ENCODE measurements at places on chromosomes 6 and 20.

DNA sequence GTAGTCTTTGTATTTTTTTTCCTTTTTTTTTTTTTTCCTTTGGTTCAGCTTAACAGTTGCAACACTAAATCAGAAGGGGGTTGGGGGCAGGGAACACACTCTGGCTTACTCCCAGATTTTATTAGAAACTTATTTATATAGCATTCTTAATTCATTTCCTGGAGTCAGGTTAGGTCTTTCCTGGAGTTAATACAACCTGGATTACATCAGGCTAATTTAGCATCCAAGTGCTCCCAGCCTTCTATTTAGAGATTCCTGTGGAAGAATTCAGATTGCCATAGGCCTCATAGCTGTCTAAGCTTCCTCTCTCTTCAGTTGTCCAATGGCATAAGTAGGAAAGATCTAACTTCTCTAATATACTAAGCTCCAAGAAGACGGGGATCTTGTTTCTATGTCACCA, 35.8 kb upstream of the PKHD1 start:
- no peak for DNase-seq

GRCh38 chr6:144666781-144667180, 381.6 kb downstream of the UTRN start:
- DNase-seq = no peak

- DNase-seq = no peak
Observed at GRCh38 chr6:54971825-54972224, 125.3 kb downstream of the FAM83B start.

- no peak for DNase-seq
Observed at GRCh38 chr6:22368794-22369193, 72.0 kb upstream of the PRL start.

DNA sequence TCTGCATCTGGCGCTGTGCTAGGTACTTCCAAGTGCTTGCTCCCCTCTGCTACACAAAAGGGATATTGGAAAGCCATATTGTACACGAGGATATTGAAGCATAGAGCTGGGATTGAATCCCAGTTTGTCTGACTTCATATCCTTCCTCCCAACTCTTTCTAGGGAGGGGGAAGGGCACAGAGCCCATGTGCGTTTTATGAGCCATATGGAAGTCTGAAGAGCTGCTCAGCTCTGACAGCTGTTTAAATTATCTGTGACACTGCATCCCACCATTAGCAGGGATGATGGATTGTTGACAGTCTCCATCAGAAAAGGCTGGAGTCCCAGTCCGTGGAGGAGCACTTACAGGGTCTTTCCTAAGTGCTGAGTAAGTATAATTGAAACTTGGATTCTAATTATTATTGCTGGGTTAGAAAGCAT, 18.4 kb downstream of the TIAM2 start:
- no peak for DNase-seq

- no peak for DNase-seq
Observed at GRCh38 chr20:7399114-7399513, 541.1 kb downstream of the HAO1 start.

GRCh38 chr6:26020329-26021000, 57.9 kb downstream of the TRIM38 start:
- DNase-seq = peak; percentile 84

- DNase-seq = no peak
Observed at GRCh38 chr20:19317237-19318069, 105.0 kb downstream of the SLC24A3 start.

DNA sequence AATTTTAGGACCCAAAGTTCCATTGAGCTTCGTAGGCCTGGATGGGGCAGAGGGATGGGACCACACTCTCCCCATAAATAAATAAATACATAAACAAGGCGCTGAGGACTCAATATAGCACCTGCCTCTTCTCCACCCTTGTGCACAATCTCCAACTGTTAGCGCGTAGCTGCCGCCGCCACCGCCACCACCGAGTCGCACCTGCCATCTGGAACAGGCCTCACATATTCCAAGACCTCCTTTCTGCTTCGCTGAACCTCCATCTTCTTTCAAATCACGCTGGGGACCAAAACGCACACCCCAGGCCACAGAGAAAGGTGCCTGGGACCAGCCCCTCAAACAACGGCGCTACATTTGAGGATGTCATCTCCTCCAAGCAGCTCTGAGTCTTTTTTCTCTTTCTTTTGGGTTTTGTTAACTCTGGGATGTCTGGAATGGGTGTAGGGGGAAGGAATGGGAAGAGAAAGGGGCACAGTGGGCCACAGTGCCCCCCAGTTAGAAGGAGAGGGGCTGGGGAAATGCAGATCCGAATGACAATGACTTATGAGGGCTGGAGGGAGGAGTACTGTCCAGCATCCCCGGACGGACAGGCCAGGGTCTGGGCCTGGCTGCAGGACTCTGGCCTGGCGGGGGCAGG, 49.7 kb downstream of the NOL4L start:
- peak; percentile 41 for DNase-seq

- DNase-seq = no peak
Observed at GRCh38 chr6:160063771-160064413, 57.7 kb upstream of the SLC22A1 start.

DNA sequence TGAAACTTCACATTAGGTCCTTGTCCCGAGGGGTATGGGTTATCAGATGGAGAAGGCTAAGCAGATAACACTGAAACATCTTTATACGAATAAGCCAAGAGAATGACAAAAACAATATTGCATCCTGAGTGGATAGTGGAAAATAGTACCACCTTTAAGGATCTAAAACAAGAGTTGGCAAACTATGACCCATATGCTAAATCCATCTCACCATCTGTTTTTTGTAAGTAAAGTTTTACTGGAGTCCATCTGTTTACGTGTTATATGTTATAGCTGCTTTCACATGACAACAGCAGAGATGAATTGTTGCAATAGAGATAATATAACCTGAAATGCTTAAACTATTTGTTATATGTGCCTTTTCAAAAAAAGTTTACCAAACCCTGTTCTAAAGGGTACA, 76.1 kb upstream of the TRDN start:
- DNase-seq = no peak

DNA sequence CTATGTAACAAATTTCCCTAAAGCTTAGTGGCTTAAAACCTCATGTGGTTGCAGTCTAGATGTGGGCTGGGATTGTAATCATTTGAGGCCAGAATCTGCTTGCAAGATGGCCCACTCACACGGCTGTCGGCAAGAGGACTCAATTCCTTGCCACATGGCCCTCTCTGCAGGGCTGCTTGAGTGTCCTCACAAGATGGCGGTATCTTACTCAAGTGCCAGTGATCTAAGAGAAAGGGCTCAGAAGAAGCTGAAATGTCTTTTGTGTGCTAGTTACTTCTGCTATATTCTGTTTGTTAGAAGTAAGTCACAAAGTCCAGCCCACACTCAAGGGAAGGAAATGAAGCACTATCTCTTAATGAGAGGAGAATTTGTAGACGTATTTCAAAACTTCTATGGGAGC, 47.1 kb upstream of the PMEPA1 start:
- no peak for DNase-seq

DNA sequence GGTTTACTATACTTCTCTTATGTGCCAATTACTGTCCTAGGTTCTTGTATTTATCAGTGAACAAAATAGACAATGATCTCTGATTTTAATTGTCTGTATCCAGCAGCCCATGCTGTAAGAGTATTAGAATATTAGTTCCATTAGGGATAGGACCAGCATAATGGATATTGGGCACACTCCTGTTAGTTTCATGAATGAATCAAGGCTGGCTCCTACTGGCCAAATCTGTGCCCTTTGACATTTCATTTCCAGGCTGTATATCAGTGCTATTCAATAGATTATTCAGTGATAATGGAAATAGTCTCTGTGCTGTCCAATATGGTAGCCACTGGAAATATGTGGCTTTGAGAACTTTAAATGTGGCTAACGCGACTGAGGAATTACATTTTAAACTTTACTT, 1007.9 kb upstream of the FLRT3 start:
- DNase-seq = no peak

GRCh38 chr6:33850869-33851541, 47.2 kb upstream of the MLN start:
- no peak for DNase-seq

DNA sequence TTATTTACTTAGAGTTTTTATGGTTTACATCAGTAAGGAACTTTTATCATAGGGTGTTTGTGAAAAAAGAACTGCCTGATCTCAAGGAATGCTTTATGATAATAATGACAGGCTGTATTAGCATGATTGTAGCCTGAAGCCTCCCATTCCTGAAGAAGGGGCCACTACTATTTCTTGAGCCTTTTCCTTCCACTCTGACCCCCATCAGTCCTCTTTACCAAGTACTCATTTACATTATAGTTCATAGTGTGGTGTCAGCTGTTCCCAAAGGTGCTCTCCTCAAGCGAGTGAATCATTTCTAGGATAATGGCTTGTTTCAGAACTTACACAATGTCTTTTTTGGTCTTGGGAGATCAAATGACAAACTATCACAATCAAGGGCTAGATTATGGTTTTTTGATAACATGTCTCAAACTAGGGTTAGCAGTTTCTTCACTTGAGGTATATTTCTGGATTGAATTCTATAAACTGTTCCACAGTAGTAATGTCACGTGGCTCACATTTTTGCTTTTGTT, 283.6 kb downstream of the CDKAL1 start:
- DNase-seq = no peak

- DNase-seq = peak; percentile 5
Observed at GRCh38 chr6:156396068-156396771, 381.0 kb upstream of the ARID1B start.

GRCh38 chr20:37452236-37452635, 68.8 kb upstream of the NNAT start:
- DNase-seq = no peak

- DNase-seq = peak; percentile 43
Observed at GRCh38 chr6:42136508-42137193, 5.8 kb downstream of the C6orf132 start.

- DNase-seq = no peak
Observed at GRCh38 chr20:59908855-59909254, 24.6 kb downstream of the SYCP2 start.

- peak; percentile 24 for DNase-seq
Observed at GRCh38 chr6:111096246-111096645, 8.9 kb downstream of the SLC16A10 start.

DNA sequence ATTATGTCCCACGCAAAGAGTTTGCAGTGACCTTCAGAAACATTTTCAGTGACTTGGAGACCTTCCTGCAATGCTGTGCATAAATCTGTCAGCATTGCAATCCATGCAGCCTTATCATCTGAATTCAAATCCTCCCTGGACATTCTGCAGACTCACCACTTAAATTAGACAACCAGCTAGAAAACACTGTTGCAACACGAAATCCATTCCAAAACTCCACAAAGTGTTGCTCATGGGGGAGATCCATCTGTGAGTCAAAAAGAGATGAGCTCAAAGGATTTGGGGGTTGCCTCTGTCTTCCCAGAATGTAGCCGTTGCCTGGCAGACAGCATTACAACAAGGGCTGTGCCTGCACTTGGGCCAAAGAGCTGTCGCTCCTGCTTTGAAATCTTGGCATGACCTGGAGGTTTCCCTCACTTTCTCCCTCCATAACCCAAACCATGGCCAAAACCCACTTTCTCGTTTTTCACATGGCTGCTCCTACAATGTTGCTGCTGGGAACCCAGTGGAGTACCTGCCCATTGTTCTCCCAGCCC, 163.5 kb upstream of the CDYL start:
- DNase-seq = no peak

- no peak for DNase-seq
Observed at GRCh38 chr20:52751571-52751970, 220.6 kb upstream of the TSHZ2 start.

DNA sequence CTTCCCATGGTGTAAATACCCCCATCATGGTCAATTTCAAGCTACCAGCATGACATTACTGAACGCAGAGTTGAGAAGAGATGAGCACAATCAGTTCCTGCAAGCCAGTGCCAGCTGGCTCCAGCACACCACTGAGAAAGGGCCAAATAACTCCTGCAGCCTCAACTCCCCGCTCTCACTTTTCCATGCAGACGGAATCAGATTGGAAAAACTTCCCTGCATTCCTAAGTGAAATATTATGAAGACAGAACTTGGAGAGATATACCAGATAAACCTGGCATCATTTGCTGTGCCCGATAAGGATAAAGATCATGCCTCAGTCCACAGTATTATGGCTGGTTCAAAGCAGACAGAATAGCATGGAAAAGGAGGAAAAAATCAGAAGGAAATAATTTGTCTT, 56.7 kb downstream of the FILIP1 start:
- no peak for DNase-seq

- no peak for DNase-seq
Observed at GRCh38 chr20:725491-725890, 42.8 kb downstream of the SLC52A3 start.

GRCh38 chr6:45696738-45697137, 318.9 kb downstream of the CLIC5 start:
- no peak for DNase-seq

- no peak for DNase-seq
Observed at GRCh38 chr20:41225091-41225490, 87.7 kb downstream of the PLCG1 start.

GRCh38 chr20:1242530-1242929, 16.7 kb downstream of the RAD21L1 start:
- no peak for DNase-seq

DNA sequence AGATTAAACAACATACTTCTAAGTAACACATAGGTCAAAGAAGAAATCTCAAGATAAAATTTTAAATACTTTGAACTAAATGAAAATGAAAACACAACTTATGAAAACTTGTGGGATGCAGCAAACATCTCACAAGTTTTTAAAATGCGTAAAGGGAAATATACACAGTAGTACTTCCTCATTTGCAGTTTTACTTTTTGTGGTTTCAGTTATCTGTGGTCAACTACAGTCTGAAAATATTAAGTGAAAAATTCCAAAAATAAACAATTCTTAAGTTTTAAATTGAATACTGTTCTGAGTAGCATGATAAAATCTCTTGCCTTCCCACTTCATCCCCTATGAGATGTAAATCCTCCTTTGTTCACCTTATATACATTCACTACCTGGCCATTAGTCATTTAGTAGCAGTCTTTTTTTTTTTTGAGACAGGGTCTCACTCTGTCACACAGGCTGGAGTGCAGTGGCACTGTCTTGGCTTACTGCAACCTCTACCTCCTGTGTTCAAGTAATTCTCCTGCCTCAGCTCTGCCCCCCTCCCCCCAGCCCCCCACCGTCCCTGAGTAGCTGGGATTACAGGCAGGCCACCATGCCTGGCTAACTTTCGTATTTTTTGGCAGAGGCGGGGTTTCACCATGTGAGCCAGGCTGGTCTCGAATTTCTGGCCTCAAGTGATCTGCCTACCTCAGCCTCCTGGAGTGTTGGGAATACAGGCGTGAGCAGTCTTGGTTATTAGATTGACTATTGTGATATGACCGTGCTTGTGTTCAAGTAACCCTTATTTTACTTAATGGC, 154.6 kb upstream of the AHI1 start:
- no peak for DNase-seq

All from activated T-cell treated with anti-CD3 and anti-CD28 coated beads, Interleukin-2, amount 50 U/mL, for 72 hours (primary cell).